ENCODE measurements at places on chromosomes 1 and 21. TPM values are rescaled to one million over a fixed set of nuclear protein-coding genes. Genes with fewer than 3 reads are reported as not detected.
A peak's percentile ranks its signal among the peaks of the same experiment; 100 is the strongest.

INSRR gene
- 0.72 TPM for total RNA-seq

SYDE2 gene
- total RNA-seq, result 23.0 TPM

RIPPLY3 gene
- not detected for total RNA-seq

CD84 gene
- 2.8 TPM for total RNA-seq

EDARADD gene
- total RNA-seq, result 3.0 TPM

PCAT6 gene
- 0.79 TPM for total RNA-seq

DNA sequence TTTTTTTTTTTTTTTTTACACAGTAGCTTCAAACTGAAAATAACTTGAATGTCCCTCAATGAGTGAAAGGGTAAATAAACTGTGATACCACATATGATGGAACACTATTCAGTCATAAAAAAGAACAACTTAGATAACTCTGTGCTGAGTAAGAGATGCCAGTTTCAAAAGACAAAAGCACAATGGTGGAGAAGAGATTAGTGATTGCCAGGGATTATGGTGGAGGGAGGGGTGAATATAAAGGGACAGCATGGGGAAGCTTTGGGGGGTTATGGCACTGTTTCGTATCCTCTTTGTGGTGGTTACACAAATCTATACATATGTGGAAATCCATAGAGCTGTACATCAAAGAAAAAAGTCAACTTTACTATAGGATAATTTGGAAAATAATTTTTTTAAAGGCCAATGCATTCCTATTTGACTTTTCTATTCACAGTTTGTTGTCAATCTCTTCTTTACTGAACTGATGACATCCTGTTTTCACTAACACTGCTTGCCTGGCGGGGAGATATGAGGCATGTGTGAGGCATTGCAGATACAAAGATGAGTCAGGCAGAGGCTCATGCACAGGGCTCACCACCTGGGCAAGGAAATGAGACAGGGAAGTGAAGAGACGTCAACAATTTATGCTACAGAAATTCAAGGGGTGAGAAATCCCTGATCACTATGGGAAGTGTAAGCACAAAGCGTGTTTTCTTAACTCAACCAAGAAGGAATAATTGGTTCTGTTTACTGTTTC is 302.7 kb downstream of the DUSP10 start:
- no peak for DNase-seq

DNA sequence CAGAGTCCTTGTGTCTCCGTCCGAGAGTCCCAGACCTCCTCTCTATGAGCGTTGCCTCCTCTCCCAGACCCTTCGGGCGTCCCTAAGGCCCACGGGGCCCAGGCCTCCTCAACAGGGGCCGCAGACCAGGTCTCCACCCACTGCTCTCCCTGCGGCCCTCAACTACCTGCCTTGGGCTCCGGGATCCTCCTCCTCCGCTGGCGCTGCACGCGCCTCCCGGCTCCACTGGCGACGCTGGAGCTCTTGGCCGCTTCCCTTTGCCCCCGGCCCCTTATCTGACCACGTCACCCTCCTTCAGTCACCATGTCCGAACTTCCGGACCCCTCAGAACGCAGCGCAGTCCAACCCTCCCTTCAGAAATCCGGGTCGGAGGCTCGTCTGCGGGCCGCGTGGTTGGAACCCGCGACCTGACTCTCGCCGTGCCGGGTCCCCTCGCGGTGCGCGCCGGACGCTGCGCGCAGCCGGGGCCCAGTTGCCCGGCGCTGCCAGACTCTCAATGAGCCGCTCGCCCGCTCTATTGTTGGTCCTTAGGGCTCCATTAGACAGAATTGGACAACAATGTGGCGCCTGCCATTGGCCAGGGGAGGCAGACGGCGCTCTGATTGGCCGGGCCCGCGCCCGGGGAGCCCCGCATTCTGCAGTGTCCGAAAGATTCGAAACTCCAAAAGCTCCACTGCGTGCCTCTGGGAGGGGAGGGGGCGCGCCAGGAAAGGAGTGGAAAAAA is at the start of gene DMRTA2:
DMRTA2 (minus strand) TSS at position 498 of the 724 bp plus-strand sequence. CDS start 1,907 bp downstream, outside the sequence.
- DNase-seq, result no peak

DNA sequence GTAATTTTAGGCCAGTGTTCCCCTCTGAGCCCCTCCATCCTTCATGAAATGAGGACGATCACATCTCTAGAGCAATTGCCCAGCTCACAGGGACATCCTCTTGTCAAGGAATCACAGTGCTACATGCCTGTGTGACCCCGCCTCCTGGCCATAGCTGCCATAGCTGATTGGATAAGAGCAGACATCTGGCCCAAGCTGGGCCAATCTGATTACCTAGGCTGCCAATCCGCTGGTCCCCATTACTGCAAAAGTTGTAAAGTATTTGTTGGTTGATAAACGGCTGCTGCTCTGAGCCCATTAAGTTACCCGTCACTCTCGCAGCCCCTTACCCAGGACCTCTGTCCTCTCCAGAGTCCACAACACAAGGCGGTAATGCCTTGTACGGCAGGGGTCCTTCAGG is 8.3 kb downstream of the NT5C1A start:
- no peak for DNase-seq

GRCh38 chr1:196598942-196599748 is 9.1 kb downstream of the KCNT2 start:
- DNase-seq, result no peak

- peak; percentile 45 for DNase-seq
These were observed 604.7 kb downstream of the PTPRC start for GRCh38 chr1:199243423-199244061.

DNA sequence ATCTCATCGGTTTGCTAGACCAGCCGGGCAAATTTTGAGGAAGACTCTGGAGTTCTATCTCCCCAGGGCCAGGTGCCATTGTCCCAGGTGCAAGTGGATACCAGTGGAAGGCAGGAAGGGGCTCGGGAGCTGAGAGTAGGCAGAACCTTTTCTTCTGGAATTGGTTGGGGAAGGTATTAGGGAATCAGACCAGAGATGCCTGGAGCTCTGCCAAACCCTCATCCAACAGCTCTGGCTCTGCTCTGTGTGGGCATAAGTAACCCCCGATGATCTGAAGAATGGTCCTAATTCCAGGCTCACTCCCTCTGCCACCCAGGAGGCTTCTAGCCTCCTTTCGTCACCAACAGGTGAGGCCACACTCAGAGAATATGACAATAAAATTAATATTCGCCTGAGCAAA is 69.9 kb downstream of the PGBD5 start:
- no peak for DNase-seq

GRCh38 chr1:222042120-222042519 is 300.2 kb upstream of the DUSP10 start:
- DNase-seq, result no peak

DNA sequence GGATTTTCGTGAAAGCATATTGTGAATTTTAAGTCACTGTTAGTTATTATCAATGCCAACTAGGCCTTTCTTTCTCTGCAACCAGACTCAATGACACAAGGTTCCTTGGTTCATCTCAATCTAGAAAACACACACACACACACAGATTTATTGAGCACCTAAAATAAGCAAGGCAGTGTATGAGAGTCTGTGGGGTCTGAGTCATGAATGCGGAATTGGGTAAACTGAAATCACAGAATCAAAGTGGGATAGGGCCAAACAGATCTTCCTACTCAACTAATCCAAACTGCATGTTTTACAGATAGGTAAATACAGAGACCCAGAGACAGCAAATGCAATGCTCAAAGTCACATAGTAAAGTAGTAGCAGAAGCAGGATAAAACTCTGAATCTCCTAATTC is 48.5 kb upstream of the NRDC start:
- DNase-seq, result no peak

GRCh38 chr1:21946836-21947587 is 9.9 kb upstream of the HSPG2 start:
- peak; percentile 57 for DNase-seq

DNA sequence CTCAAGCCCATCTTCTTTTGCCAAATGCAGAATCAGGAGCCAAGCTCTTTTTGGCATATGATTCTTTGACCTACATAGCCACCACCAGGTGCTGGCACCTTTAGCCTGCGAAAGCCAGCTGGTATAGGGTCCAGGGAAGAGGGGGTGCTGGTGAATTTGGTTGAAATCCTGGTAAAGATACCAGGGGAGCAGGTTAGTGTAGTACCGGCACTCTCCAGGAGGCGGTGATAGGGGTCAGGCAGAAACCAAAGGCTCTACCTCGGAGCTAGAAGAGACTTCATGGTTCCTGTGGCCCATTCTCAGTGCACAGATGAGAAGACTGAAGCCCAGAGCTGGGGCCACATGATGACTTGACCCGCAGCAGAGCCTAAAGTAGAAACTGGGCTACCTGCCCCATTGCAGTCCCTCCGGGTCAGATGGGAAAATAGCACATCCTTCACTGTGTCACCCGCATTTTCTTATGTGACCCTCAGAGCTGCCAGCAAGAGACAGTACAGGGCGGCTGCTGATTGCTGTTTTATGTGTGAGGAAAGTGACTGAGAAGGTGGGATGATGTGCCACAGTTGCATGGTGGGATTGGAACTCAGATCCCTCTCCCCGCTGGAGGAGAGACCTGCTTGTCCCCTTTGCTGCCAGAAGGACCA is 36.0 kb upstream of the IL19 start:
- peak; percentile 61 for DNase-seq

Measured in left ventricle myocardium superior (tissue), 1 donor.